ENCODE measurements at places on chromosomes 7 and 10. TPM values are rescaled to one million over a fixed set of nuclear protein-coding genes. Genes with fewer than 3 reads are reported as not detected.

Gene GNGT1
- total RNA-seq, result not detected

- no peak for DNase-seq
Observed at GRCh38 chr10:34475274-34475646, 339.8 kb downstream of the PARD3 start.

- DNase-seq, result no peak
Observed at GRCh38 chr10:4303045-4303444, 518.0 kb upstream of the KLF6 start.

Gene GSTO2
- total RNA-seq, result 16.3 TPM

DNA sequence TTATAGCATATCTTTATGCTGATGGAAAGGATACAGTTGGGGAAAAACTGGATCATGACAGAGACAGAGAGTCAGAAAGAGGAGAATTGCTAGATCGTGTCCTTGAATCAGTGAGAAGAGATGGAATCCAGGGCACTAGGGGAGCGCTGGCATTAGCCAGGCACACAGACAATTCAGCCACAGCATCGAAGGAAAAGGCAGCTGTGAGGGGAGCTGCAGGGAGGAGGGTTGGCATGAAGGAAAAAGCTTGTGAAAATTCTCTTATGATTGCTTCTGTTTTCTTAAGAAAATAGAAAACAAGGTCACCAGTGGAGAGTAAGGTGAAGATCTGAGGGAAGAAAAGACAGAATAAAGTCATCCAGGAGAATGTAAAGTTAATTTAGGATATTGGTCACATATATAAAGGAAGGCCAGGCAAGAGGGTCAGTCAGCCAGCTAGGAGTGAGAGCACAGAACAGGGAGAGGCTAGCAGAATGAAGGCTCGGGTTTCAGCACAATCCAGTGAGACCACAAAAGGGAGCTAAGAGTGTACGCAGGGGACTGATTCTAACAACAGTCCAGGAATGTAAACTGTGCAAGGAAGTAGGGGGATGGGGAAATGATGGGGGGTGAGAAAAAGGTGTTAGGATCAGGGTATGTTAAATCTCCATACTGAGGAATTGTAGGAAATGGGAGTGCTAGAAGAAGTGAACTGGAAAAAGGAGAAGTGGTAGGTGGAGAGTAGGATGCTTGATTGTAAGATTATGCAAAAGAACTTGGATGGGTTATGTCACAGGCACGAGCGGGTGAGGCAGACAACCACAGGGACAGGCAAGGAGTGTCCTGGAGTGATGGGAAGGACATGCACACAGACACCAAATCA is 112.0 kb downstream of the RNF32 start:
- no peak for DNase-seq

Gene NAT16
- total RNA-seq, result 2.1 TPM

DNA sequence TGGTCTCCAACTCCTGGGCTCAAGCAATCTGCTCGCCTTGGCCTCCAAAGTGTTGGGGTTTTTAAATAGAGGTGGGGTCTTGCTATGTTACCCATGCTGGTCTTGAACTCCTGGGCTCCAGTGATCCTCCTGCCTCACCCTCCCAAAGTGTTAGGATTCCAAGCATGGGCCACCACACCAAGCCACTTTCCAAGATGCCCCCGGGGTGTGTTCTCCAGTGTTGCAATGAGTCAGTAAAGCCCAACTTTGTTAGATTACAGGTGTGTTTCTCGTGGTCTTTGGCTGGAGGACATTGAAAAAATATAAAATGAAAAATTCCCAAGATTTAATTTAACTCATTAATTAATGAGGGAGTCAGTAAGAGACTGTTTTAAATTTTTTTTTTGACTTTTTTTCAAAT is 29.2 kb downstream of the TACR2 start:
- no peak for DNase-seq

DNA sequence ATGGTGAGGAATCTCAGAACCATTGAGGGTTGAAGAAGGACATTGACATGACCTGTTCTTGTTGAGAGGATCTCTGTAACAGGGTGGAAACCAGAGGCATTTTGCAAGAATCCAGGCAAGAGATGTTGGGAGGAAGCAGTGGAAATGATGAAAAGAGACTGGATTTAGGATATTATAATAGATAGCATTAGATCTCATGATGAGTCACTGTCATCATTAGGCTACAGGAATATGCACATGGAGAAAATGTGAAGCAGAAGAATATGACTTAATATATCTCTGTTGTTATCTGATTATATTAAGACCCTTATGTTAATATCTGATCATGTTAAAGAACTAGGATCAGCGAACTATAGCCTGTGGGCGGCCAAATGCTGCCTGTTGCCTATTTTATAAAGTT is 393.0 kb upstream of the MTPN start:
- no peak for DNase-seq

GRCh38 chr10:60175441-60175971 is 214.2 kb downstream of the ANK3 start:
- no peak for DNase-seq

GRCh38 chr10:123007558-123008354 is 839 bp downstream of the IKZF5 start:
- DNase-seq, result no peak

DNA sequence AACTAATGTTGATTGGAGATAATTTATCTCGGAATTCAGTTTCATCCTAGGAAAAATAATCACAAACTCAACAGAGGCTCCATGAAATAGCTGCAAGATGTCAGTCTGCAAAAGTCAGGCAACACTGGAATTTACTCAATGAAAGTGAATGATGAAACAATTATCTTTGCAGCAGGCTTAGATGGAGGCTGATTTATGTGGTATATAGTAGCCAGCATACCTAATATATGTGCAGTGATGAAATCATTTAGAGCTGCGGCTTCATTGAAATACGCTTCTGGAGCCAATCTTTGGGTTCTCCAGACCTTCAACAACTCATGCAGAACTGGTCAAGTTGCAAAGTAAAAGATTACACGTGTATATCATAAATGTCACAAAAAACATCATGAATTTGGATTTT is 113.3 kb downstream of the ITGA8 start:
- DNase-seq, result no peak

Gene SRI
- 243 TPM for total RNA-seq

- DNase-seq, result no peak
Observed at GRCh38 chr10:45373003-45373575, 927 bp upstream of the ALOX5 start.

DNA sequence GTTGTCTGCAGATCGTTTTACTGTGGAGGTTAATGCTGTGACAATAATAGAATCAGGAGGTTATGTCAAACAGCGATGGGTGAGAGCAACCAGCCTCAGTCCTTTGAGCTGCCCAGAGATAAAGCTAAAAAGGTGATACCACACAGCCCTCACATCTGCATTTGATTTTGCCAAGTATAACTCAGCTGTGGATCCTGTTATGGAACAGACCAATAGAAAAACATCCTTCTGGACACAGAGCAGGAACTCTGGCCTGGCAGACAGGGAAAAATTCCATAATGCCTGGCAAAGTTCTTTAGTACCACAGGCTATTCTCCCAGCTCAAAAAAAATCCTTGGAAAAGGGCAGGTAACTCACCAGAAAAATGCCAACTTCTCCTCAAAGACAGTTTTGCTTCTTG is 87.1 kb upstream of the PDLIM1 start:
- DNase-seq, result no peak

GRCh38 chr7:103432712-103433111 is 13.3 kb downstream of the SLC26A5 start:
- no peak for DNase-seq

DNA sequence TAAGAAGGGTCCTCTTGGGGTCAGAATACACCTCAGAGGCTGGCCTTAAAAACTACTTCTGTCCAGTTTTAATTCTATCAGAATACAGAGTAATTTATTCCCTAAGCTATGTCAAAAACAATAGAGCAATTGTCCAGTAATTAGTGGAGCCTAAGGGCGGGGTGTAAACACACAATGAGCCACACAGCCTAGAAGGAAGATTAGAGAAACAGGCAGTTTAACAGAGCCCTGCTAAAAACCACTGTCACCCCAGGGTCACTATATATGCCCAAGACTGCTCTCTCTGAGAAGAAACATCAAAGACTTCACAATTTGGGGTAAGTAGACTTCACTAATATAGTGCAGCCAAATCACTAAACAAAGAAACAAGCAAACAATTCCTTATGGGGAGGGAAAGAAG is 27.2 kb upstream of the WNT2 start:
- no peak for DNase-seq

- no peak for DNase-seq
Observed at GRCh38 chr10:55374917-55375316, 573.9 kb upstream of the PCDH15 start.

Gene PRKRIP1
- 38.4 TPM for total RNA-seq

GRCh38 chr7:92657391-92657790 is 67.2 kb upstream of the FAM133B start:
- no peak for DNase-seq

Gene ARHGEF35
- total RNA-seq, result not detected

Gene SPRN
- 22.9 TPM for total RNA-seq

- DNase-seq, result no peak
Observed at GRCh38 chr7:37999673-38000072, 79.2 kb downstream of the EPDR1 start.

Gene ACTR3C
- total RNA-seq, result 6.2 TPM

DNA sequence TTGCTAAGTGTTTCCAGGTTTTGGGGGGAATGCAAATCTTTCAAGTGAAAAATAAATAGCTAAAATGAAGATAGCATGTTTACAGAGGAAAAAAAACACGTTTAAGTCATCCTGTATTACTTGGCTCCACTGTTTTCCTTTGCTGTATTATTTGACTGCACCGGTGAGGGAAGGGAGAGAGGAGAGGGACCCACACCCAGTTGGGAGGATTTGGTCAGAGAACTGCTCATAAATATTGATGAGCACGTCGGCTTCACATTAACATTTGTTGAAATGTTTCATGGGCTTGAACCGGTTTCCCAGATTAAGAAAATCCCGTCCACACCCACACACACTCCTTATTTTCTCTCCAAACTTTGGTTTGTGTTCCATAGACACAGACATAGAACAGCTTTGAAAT is 493.8 kb upstream of the MGMT start:
- DNase-seq, result no peak

Gene PRLHR
- 0.85 TPM for total RNA-seq

DNA sequence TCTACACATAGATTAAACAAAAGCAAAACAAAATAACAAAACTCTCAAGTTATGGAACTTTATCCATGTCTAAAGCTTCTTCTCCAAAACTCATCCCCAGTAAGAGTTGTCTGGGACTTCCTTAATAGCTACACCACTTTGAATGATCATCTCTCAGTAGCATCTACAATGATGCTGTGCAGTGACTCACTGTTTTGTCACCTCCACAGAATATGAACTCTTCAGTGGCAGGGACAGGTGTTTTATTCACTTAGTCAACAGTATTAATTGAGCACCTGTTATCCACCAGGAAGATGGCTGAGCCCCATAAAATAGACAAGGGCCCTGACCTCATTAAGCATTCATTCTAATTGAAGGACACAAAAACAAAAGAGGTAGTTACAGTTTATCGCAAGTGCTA is 350.7 kb downstream of the ELMO1 start:
- no peak for DNase-seq

Gene ARL3
- 35.5 TPM for total RNA-seq

Gene HTR5A
- total RNA-seq, result 9.0 TPM

Gene TAS2R5
- total RNA-seq, result 4.8 TPM

DNA sequence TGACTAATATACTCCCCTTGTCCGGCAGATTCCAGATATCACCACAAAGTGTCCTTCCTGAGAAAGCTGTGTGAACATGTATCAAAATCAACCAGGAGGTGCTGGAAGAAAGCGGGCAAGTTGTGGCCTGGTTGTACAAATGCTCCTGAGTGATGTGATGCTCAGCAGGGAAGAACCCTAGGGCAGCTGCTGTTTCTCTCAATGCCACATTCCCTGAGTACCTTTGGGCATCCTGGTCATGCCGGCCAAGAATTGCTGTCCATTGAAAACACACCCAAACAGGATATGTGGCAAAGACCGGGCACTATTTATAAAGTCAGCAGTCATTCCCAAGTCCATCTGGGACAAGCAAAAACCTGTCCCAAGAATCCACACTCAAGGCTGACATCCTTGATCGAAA is 7.8 kb upstream of the ADCY1 start:
- no peak for DNase-seq

Gene GNG11
- total RNA-seq, result 7.3 TPM

Gene SNCG
- total RNA-seq, result 271 TPM

DNA sequence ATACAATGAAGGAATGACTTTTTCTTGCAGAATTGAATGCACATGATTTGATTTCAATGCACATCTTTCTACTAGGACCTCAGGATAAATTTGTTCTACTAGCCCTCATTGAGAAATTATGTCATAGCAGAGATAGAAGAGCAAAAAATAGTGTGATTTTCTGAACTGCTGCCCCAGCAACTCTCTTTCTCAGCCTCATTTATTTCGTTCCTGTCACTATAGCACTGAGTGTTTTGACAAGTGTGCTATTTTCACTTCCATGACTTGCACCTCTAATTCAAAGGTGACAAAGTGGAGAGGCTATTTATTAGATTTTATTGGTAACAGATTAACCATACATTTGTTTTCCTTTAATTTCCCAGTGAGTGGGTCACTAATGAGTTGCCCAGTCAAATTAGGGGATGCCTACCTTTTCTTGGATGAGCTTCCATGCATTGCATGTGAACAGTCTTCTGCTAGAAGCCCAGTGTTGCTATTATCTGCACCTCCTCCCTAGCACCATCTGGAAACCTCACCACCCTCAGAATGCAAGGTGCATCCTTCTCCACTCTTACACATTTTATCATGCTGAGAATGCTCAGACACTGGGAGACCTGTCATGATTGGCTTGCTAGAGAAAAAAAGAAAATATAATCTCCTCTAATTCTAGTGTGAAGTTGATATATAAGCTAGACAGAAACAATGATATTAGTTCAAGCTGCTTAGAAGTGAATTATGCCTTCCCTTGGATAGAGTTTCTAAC is 119.6 kb upstream of the CTTNBP2 start:
- DNase-seq, result no peak

DNA sequence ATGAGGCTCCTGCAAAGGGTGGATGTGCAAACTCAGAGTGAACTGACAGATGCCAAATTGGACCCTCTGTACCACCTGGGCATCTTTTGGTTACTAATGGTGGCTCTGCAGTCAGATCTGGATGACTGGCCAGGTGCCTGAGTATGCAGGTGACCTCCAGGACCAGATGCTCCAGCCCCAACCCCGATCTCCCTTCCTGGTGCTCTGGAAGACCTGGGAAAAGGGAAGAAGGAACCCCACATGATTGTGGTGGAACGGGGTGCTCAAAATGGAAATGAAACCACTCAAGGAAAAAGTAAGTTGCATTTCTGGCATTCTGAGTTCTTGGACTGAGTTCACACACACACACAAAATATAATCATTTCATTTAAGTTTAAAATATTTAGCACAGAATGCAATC is 9.8 kb upstream of the AEBP1 start:
- DNase-seq, result no peak

DNA sequence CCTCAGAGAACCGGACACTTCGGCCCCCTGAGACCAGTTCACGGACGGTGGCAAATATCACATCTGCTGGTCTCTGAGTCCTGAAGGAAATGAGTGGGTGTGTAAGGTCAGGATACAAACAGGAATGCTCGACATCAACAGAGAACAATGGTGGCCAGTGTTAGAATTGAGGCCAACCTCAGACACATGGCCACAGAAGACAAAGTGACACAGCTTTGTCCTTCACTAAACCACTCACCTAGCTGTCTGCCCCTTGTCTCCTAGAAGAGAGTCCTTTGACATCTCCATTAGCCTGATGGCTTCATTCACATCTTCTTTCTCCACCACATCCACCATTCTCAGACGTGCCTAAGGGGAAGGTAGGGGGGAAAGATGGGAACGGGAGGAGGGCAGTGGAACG is 4.3 kb downstream of the COPS6 start:
- DNase-seq, result no peak

Gene CCDC3
- total RNA-seq, result 59.3 TPM

- no peak for DNase-seq
Observed at GRCh38 chr10:119703903-119704508, 21.8 kb upstream of the INPP5F start.

GRCh38 chr10:34677591-34677990 is 137.5 kb downstream of the PARD3 start:
- DNase-seq, result no peak

Measured in dorsolateral prefrontal cortex (tissue), 122 donors.